ENCODE measurements at places on chromosomes 4 and X. TPM values are rescaled to one million over a fixed set of nuclear protein-coding genes. Genes with fewer than 3 reads are reported as not detected.

Gene FGF16
- not detected for total RNA-seq

GRCh38 chrX:31293409-31293808 lies 221.6 kb upstream of the FTHL17 start:
- DNase-seq: no peak

- no peak for DNase-seq
These were observed 221.7 kb downstream of the APBB2 start for GRCh38 chr4:40992472-40993295.

DNA sequence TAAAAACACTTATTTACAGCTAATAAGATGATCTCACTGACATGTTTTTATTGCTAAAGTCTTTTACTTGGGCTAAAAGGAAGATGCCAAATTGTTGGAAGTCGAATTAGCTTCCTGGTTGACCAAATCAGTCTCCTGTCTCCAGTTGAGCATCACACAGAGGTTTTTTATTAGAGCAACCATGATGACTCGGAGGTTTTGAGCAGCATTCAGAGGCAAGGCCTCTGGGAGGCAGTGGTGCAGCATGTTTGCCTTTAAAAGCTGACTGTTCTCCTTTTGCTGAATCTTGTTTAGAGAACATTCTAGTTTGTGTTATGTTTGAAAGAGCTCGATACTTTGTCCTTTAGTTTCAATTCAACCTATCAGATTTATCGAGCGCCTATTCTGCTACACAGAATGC lies 2.1 kb downstream of the UCHL1 start:
- DNase-seq: no peak

Gene CFAP47
- total RNA-seq: not detected

Gene PKD2
- total RNA-seq: 7.1 TPM

Gene TNMD
- not detected for total RNA-seq

DNA sequence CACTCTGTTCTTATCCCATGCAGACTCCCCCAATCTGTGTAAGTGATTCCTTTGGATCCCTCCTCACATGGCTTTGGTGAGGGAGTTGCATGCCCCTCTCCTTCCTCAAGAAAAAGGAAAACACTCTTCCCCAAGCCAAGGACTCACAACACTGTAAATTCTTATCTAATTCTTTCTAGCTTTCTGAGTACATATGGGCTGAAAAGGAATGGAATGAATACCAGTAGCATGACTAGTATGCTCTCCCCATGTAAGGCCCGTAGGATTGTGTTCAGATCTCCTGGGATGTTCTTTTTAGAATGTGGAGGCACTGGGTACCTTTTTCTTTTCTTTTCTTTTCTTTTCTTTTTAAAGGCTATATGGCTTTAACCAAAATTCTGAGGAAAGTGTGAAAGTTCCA lies 17.0 kb upstream of the MAGED1 start:
- DNase-seq: no peak

Gene GAGE13
- total RNA-seq: not detected

DNA sequence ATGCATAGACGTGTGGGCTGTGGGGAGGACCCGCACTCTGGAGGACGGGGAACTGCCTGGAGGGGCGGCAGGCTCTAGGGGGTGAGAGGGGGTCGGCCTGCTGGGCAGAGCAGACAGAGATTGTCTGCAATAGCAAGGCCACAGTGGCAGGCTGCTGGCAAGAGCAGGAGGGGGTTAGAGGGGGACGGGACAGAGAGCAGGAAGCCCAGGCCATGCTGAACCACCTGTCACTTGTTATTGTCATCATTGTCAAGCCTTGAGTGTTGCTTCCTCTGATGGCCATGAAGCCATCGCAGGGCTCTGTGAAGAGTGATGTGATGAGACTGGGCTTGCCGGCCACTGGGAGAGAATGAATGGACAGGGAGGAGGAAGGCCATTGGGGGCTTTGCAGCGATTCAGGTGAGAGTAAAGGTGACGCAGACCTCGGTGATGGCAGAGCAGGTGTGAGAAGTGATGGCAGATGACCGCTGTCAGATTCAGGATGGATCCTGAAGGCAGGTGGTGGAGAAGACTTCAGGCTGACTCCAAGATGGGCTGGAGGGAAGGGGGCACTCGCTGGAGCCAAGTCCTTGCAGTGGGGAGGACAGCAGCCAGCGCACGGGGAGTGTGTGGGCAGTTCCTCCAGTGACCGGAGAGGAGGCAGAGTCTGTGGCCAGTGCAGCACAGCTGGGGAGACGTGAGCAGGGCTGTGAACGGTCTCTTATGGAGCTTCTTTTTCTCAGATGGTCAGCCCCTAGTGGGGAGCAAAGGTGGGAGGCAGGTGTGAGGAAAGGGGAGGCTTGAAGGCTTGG lies 43.6 kb downstream of the HTT-AS start:
- no peak for DNase-seq

DNA sequence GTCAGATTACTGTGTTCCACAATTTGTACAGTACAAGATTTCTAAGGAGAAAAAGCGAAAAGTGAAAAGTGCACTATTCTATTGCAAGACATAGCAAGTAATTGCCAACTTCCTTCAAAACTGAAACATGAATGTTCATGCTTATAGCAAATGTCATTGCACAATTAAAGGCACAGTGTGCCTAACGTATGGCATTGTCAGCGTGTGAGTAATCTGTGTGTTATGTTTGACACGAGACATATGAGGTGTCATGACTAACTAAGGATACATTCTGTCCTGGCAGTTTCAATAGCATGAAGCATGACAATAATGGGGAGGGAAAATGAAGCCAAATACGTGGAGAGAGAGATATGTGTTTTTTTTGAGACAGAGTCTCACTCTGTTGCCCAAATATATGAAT lies 33.6 kb upstream of the TBC1D9 start:
- DNase-seq: no peak

DNA sequence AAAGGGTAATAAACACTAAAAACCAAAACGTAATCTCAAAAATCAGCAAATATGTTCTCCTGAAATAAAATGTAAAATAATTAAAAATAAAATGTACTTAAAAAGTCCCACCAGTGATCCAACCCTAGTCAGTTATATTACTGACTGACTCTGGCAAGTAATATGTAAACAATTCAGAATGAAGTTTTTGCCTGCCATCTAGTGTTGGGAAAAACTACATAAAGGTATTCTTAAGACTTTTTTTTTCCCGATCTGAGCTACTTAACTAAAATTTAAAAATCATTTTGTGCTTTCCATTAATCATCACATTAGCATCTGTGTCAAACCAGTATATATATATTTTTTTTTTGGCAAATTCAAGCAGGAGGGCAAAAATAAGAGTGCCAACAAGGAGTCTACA lies 24.0 kb downstream of the RCHY1 start:
- DNase-seq: no peak

Gene LANCL3
- 0.53 TPM for total RNA-seq

DNA sequence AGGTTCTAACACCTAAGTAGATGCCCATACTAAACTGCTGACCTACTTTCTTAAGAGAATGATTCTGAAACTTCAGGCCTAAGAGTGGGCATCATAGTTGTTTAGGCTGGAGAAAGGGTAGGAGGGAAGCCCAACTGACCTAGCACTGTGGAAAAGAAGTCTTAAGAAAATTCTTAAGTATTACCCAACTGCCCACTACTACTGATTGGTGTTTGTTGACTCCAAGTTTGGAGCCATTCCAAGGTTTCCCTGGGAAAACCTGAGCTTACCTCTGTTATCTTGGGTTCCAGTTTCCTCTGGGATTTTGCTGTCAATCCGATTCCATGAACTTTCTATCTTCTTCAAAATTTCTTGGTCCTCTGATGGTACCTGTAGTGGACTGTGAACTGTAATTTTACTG lies 23.9 kb downstream of the ANKRD17 start:
- no peak for DNase-seq

GRCh38 chr4:116926631-116927295 lies 158.6 kb downstream of the TRAM1L1 start:
- DNase-seq: no peak

GRCh38 chrX:71302461-71303213 lies 1.1 kb downstream of the ITGB1BP2 start:
- DNase-seq: no peak

- DNase-seq: no peak
These were observed 108.1 kb upstream of the PAQR3 start for GRCh38 chr4:79047316-79047715.

- DNase-seq: no peak
These were observed 74.0 kb downstream of the ATG4A start for GRCh38 chrX:108165383-108166111.

Gene RTL3
- total RNA-seq: not detected

- no peak for DNase-seq
These were observed 41.4 kb upstream of the PPP2R3B start for GRCh38 chrX:427812-428725.

Measured in activated naive CD4-positive, alpha-beta T cell treated with anti-CD3 and anti-CD28 coated beads, Interleukin-2, amount 50 U/mL, for 72 hours (primary cell).